ENCODE measurements at places on chromosomes 7 and 10. TPM values are rescaled to one million over a fixed set of nuclear protein-coding genes. Genes with fewer than 3 reads are reported as not detected.

OR6B1 gene
- not detected for total RNA-seq

CLCN1 gene
- total RNA-seq = 0.05 TPM

LAMB1 gene
- total RNA-seq = 118 TPM

HABP2 gene
- 0.14 TPM for total RNA-seq

ADO gene
- total RNA-seq = 18.0 TPM

UPK3BL1 gene
- 6.7 TPM for total RNA-seq

HYCC1 gene
- 21.5 TPM for total RNA-seq

CNPY1 gene
- total RNA-seq = not detected

PANK1 gene
- 6.5 TPM for total RNA-seq

TLX1 gene
- total RNA-seq = not detected

PTER gene
- 18.4 TPM for total RNA-seq

PON1 gene
- 0.79 TPM for total RNA-seq

PPP1R9A gene
- 4.4 TPM for total RNA-seq

ECHDC3 gene
- 10.3 TPM for total RNA-seq

CUEDC2 gene
- total RNA-seq = 62.6 TPM

CALY gene
- total RNA-seq = 0.32 TPM

ADCY1 gene
- 2.6 TPM for total RNA-seq

TMEM184A gene
- total RNA-seq = 8.8 TPM

RBM48 gene
- 6.4 TPM for total RNA-seq

UCMA gene
- not detected for total RNA-seq

ZRANB1 gene
- 8.2 TPM for total RNA-seq

SFMBT2 gene
- total RNA-seq = 8.8 TPM

C7orf57 gene
- 0.35 TPM for total RNA-seq

OLAH gene
- 1.0 TPM for total RNA-seq

LRRD1 gene
- total RNA-seq = not detected

NUB1 gene
- total RNA-seq = 43.6 TPM

CDH23 gene
- 3.2 TPM for total RNA-seq

UCN3 gene
- total RNA-seq = not detected

COG5 gene
- total RNA-seq = 12.1 TPM
